T1000 (cell line): ENCODE measurements at places on chromosomes 16 and 17.
A peak's percentile ranks its signal among the peaks of the same experiment; 100 is the strongest.

DNA sequence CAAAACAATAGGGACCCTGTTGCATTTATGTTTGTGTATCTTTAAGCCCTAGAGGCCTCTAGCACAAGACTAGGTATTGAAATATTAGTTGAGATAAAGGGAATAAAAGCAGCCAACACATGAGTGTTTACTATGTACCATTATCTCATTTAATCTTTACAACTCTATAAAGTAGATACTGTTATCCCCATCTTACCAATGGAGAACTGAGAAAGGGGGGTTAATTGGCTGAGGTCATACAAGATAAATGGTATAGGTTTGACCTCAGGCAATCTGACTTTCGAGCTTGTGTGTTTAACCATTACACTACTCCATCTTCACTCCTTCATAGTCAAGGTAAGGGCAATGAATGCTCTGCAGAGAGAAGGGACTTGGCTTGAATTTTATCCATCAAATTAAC is 26.3 kb upstream of the STAC2 start:
- no peak for DNase-seq

DNA sequence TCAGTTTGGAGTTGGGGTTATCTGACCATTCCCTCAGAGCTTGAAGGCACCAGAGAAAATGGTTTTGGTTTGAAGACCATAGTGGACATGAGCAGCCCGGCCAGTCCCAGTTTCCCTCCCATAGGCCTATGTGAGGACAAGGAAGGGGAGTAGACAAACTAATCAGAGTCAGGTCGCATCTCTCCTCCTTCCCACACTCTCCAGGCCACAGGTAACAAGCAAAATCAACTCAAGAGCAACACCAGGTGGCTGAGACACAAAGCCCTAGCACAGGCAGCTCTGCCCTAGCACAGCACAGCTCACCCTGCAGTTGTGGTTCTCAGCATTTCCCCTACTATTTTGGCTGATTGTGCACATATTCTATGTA is 7.2 kb downstream of the SUPT4H1 start:
- no peak for DNase-seq

GRCh38 chr17:7083592-7083991 is 3.5 kb upstream of the CLEC10A start:
- no peak for DNase-seq

DNA sequence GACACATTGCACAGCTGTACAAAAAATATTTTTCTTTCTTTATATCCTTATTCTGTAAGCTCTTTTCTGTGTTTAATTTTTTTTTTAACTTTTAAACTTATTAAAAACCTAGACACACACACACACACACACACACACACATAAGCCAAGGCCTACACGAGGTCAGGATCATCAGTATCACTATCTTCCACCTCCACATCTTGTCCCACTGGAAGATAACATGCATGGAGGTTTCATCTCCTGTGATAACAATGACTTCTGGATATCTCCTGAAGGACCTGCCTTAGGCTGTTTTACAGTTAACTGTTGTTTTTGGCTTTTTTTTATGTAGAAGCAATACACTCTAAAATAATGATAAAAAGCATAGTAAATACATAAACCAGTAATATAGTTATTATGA is 71.2 kb downstream of the TNRC6C start:
- DNase-seq = no peak

DNA sequence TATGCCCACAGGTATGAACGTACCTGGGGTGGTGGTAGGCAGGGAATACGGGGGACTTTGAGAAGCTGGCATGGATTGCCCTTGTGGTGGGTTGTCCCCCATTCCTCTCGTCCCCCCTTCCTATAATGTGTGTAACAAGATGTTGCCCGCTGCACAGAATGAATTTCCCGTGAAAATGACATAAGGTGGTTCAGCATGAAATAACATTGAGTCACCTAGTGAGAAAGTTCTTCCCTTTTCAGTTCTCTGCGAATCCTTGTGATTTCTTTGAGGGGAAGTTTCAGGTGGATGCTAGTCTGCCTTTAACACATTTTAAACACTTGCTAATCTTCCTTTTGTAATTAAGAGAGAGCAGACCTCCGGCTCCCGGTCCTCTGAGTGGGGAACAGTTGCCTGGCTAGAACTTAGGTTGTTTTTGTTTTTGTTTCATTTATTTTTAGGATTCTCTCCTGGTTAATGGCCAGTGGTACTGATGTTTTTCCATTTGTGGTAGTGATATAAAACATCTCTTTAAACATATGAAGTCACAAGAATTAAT is 58.9 kb downstream of the RAP1GAP2 start:
- no peak for DNase-seq

DNA sequence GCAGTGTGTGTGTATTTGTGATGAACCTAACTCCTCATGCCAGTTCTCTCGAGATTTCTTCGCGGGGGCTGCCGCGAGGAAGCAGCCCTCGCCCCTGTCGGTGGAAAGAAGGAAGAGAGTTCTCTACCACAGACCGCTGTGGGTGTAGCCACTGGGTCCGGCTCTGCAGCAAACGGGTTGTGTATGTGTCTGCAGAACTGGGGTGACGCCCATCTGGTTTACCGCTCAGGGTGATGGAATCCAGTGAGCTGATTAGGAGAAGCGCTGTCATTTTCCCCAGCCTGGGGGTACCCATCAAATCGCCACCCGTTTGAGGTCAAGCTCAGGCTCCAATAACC is 7.7 kb downstream of the CORO6 start:
- no peak for DNase-seq

DNA sequence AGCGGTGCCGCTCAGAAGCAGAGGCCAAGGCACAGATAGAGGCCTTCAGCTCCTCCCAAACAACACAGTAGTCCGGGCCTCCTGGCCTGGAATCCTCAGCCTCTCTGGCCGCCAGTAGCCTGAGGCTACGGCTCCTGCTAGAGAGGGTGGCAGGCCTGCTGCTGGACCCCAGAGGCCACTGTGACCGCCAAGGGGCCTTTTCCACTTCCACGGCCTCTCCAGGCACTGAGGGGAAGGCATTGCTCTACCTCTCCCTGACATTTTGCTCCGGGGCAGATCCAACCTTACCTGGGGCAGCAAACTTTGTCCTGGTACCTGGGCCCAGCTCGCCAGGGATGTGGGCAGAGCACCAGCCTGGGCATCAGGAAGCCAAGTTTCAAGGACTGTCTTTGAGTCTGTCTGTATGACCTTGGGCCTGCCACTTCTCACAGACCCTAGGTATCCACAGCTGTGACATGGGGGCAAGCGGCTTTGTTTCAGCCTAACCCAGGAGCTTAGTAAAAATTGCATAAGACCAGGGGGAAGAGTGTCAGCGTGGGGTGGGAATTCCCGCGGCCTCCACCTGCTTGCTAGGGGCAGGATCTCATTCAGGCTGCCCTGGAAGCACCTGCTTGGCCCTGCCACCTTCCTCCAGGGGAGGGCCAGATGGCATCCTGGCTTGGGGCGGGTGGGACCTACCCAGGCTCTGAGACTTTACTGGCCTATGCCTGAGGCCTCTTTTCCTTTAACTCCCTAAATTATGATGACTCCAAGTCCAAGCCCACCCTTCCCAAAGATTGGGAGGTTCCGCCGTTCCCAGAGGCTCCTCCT is 33.2 kb downstream of the ADGRG5 start:
- no peak for DNase-seq

- no peak for DNase-seq
Measured at GRCh38 chr17:29157310-29157709, 22.9 kb downstream of the MYO18A start.

DNA sequence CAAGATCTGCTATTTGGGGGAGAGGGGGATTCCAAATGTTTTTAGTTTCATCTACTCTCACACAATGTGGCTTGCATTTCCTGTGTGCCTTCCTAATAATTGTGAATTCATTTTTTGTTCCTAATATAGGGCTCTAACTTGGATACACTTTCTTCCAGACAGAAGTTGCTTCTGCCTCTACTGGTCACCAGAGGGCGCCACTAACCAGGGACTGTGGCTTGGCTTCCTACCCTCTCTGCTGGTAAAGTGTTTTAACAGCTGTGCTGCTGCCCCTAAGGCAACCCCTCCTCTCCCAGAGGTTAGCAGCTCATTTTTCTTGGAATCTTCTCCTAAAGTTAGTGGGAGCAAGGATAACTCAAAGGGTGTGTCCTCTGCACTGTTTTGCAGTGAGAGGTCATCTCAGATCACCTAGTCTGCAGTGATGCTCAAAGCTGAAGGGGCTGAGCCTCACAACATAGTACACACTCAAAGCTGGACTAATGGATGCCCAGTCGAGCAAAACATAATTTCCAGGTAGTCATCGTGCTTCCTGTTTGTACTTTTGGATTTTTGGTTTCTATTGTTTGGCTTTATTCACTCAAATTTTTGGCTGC is 5.0 kb upstream of the PRSS54 start:
- no peak for DNase-seq

- DNase-seq = no peak
Measured at GRCh38 chr17:68328676-68329075, 37.4 kb downstream of the ARSG start.

GRCh38 chr16:19071811-19072777 is 4.7 kb downstream of the COQ7 start:
- DNase-seq = peak; percentile 16
